Psoas muscle (tissue), 8 donors: ENCODE measurements at places on chromosomes 6 and 20. TPM values are rescaled to one million over a fixed set of nuclear protein-coding genes. Genes with fewer than 3 reads are reported as not detected.

- peak; percentile 53 for DNase-seq
These were observed 173.1 kb upstream of the SSTR4 start for GRCh38 chr20:22861990-22862389.

GRCh38 chr6:72760114-72760793, 138.4 kb downstream of the KCNQ5 start:
- no peak for DNase-seq

GRCh38 chr6:129370268-129370916, 339.6 kb downstream of the ARHGAP18 start:
- DNase-seq, result no peak

DNA sequence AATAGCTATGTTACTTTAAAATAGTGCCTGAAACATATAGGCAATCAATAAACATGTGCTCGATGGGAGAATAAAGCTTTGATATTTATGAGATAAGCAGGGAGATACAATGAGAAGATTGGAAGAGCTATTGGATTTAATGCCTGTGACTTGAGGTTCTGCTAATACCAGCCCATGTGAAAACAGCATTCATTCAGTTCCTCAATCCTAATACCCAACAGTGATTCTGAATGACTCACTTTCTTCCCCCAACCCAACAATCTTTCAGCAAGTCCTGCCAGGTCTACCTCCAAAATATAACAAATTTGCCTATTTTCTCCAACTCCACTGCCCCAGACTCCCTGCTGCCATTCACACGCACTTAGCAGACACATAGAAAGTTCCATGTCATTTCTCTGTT, 26.6 kb upstream of the KLHL31 start:
- DNase-seq, result no peak

LHFPL5 gene
- 0.34 TPM for total RNA-seq

AGPAT1 gene
- 36.8 TPM for total RNA-seq

HRH3 gene
- total RNA-seq, result not detected
